Osteocyte (in vitro differentiated cells): ENCODE measurements at places on chromosomes 13 and 19. TPM values are rescaled to one million over a fixed set of nuclear protein-coding genes. Genes with fewer than 3 reads are reported as not detected.

GRCh38 chr19:6802336-6803035 lies 30.0 kb downstream of the VAV1 start:
- DNase-seq = no peak

Gene STXBP2
- total RNA-seq = 11.6 and 13.6 TPM in 2 replicates

DNA sequence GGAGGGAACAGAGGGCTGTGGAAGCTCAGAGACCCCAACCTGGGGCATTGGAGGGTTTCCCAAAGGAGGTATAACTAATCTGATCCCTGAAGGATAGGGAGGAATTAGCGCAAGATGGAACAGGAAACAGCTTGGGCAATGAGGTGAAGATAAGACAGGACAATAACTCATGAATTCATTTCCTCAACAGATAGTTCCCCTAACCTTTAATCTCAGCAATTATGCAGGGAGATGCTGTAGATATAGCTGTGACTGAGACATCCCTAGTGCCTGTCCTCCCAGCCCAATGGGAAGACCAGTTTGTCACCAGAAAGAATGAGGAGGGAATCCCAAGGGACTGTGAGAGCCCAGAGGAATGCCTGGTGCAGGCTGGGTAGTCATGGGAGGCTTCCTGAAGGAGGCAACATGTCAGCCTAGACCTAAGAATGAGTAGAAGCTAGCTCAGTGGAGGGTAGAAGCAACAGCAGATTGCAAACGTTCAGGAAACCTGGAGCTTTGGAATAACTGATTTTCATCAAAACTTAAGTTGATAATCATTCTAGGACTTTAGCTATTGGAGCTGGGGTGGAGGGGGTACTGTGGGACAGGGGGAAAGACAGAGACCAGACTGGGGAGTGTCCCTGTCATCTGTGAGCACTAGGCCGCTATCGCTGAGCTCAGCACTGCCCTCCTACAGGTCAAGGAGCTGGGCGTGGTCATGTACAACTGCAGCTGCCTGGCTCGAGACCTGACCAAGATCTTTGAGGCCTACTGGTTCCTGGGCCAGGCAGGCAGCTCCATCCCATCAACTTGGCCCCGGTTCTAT lies 18.8 kb downstream of the HIPK4 start:
- DNase-seq = no peak

DNA sequence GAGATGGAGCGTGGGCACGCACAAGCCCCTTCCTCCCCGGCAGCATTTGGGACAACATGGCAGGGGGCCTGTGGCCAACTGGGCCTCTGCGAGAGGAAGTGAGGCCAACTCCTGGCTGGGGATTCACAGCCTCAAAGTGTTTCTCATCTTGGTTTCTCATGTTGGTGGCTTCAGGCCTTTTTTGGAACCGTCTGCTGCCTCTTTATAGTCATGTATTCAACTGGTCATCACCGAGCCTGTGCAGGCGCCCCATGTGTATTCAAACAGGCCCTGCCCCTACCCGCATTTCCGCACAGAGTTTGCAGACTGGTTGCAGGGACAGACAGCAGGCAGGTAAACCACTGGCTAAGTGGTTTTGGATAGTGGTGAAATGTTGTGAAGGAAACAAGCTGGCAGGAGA lies 17.3 kb upstream of the RELB start:
- no peak for DNase-seq

Gene TLE2
- total RNA-seq = 13.2 and 14.9 TPM in 2 replicates

- peak; percentile 91 for DNase-seq
Observed at GRCh38 chr19:2636897-2637683, 65.4 kb downstream of the GNG7 start.

- DNase-seq = no peak
Observed at GRCh38 chr13:48496271-48497161, 36.4 kb downstream of the RCBTB2 start.

Gene IL17D
- total RNA-seq = 8.6 and 10.7 TPM in 2 replicates

- peak; percentile 99 for DNase-seq
Observed at GRCh38 chr19:45455707-45456499, 11.9 kb upstream of the FOSB start.
